ENCODE measurements at places on chromosomes 13 and 19.

- DNase-seq: no peak
These were observed 37.1 kb downstream of the TSHZ3 start for GRCh38 chr19:31312009-31312676.

DNA sequence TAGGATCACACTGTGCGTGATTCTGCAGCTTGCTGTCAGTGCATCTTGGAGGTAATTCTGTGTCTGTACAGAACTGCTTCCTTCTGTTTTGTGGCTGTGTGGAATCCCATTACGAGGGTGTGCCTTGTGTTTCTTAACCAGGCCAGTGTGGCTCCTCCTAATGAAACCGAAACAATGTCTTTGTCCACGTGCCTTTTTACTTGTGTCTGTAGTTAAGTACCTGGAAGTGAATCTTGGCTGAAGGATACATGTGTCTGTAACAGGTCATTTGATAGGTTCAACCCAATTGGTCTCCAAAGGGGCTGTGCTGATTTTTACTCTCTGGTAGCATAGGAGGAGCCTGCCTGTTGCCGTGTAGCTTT lies 13.1 kb downstream of the NOP53 start:
- DNase-seq: no peak

DNA sequence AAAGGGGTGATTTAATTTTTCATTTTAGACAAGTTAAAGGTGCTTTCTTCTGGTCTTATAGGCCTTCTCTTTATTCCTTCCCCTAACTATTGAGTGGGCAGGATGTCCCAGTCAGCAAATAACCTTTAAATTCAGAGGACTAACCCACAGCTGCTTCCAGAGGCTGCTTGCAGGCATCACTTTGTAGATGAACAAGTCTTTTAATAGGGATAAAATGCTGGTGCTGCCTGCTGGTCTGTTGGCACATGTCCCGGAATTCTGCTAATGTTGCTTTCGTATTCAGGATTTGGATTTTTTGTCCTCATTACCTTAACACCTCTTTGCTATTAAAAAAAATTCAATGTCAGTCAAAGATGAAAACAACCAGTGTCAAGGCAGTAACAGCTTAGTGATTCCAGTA lies 132.7 kb upstream of the KL start:
- no peak for DNase-seq

- DNase-seq: no peak
These were observed 121.2 kb upstream of the MLNR start for GRCh38 chr13:49098771-49099512.

DNA sequence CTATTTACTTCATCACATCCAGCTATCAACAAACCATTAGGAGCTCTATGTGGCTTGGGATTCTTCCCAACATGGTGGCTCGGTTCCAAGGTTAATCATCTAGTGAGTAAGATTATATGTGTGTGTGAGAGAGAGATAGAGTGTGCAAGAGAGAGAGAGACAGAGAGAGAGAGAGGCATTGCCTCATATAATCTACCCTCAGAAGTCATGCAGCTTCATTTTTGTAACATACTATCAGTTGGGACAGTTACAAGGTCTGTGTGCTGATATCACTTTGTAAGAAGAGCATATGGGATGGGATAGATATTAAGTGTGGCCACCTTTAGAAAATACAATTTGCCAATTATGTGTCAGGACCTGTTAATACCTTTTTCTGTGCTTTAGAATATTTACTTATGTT lies 104.1 kb downstream of the NDFIP2 start:
- no peak for DNase-seq

DNA sequence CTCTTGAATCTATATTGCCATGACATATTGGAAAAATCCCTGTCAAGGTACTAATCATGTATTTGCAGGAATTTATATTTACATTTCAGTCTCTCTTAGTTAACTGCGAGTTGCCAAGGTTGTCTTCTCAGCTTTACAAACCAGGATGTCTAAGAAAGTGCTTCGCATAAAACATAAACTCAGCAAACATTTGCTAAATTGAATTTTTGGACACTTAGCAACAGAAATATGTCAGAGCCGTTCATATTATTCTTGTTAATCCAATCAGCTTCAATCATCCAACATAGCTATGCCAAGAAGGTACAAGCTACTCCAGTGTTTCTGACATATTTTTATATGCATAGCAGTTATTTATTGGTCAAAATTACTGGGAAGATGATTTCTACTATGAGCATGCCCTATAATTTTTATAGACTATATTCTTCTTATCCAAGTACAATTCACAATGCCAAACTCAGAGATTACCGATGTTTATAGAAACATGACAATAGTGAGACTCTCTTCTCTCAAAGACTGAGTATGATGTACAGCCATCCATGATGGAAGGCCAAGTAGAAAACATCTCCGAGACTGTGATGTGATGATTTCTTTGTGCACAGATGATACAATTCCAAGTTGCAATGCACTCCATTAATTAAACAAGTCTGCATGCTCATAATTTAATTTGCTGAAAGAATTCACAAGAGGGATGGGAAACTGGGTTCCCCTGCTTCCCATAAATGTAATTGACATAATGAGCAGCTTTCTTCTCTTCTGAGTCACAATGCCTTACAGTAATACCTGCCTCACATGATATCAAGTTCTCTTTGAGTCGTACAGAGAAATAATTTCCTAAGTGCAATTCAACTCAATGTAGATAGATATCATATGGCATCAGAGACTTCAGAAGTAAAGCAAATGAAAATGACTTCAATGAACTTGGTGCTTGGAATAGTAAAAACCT lies 776.3 kb downstream of the EFNB2 start:
- no peak for DNase-seq

DNA sequence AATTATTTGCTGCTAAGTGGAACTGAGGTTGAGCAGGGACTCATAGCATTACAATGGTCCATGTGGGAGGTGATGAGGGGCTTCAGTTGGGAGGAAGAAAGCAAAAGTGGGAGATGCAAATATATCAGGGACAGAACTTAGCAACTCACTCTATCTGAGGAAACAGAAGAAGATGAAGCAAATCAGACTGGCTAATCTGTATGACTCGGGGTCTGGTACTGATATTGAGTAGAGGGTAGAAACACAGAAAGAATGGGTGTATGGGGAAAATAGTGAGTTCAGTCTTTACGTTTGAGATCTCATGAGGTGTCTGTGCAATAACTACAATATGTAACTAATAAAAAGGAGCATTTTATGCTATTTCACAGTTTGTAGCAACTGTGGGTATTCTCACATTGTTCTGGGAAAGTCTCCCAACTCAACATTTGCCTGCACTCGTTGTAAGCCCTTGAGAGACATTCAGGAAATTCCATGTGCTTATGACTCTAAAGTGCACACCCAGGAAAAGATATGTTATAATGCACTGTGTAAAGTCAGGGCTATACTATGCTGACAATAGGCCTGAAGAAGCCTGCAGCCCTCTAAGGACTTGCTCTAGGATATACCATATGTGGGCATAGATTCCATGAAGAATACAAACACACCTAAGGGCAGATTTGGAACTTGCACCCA lies 183.5 kb downstream of the SPRY2 start:
- DNase-seq: no peak

DNA sequence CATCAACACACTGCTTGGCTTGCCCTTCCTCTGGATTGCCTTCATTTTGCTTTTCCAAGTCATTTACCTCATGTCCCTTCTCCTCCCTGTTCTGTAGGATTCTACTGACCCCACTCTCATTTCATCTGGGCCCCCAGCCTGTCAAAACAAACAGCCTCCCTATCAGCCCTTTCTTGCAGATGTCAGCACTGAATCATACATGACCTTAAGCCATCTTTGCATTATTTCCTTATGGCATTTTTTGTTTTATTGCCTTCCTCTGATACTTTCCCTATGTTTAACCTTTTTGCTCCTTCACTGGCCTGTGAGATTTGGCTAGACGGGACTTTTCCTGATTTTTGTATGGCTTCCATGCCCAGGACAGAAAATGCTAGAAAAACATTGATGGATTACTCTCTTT lies 8.7 kb downstream of the LRCH1 start:
- DNase-seq: no peak

DNA sequence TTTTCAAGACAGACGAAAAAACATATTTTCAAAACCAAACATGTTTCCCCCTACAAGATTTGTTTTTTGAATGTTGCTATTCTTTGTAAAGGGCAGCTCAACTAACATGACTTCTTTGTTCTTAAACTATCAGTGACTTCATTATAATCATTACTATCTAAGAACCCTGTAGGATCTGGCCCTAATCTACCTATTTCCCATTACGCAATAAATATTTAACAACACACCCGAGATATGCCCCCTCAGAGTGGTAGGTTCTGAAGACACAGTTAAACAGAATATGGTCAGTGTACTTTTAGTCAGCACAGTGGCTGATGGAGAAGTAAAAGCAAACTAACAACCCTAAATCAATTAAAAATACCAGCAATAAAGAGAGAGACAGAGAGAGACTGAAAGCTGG lies 186.9 kb downstream of the DIAPH3 start:
- no peak for DNase-seq

DNA sequence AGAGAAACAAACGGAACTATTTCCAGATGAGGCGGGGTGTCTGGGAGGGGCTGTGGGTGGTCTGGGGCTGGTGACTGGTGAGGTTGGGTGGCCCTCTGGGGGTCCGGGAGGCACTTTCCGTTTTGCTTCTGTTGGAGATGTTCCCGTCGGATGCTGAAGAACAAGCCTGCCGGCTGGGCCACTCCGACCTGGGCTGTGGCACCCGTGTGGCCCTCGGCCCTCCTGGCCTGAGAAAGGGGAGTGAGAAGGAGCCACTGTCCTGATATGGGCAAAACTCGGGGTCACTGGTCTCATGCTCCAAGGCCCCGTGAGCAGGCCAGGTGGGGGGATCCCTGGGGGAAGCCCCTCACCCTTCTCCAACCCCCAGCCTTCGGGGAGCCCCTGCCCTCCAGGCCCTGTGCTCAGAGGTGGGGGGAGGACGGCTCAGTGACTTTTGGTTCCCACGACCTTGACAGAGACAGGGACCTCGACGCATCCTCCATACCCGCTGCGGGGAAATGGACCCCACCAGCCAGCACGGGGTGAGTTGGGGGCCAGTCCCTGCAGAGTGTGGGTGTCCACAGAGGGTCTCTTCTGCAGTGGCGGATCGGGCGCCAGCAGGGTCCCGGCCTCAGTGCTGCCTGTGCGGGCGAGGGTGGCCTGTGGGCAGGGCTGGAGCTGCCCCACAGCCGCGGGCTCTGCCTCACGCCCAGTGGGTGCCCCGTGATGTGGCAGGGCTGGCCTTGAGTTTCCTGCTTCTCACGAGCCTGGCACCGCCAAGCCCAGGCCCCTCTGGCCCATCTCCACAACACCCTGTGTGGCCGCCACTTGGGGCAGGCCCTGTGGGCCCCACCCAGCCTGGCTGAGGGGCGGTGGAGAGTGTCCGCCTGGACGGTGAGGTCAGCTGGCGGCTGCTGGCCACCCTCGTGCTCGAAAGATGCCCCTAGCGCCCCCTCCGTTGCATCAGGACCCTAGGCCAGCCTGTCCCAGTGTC lies 4.4 kb upstream of the TBXA2R start:
- DNase-seq: no peak

DNA sequence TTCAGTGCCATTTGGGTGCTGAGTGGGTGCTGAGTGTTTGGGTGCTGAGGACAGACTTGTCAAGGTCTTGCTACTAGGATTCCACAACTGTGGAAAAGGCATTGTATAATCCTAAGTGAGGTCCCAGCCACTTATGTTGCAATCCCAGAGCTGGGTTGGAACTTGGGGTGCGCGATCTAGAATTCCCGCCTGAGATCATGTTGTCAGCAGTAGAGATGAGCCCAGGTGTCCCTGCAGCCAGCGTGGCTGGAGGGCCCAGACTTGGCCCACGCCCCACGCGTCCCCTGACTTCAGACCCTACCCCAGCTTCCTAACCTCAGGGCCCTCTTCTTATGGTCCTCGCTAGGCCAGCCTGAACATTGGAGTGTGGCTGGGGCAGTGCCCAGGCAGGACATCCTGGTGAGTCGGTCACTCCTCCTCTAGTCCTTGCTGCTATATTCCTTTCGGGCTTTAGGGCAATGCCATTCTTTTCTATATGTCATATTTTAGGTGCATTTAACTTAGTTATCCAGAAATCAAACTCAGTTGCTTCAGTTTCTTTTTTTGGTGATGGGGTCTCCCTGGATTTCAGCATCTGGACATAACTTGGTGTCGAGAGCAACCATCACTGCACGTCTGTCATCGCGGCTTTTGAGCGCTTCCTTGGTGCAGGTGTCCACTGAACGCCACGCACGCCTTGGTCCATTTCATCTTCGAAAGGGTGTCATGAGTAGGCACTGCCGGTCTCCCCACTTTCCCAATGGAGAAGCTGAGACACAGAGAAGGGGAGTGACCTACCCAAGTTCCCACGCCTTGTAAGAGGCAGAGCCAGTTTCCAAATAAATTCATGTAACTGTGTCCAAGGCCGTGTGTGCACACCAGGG lies 46.4 kb upstream of the F7 start:
- DNase-seq: no peak

GRCh38 chr13:39879286-39880035 lies 224.0 kb downstream of the COG6 start:
- no peak for DNase-seq

DNA sequence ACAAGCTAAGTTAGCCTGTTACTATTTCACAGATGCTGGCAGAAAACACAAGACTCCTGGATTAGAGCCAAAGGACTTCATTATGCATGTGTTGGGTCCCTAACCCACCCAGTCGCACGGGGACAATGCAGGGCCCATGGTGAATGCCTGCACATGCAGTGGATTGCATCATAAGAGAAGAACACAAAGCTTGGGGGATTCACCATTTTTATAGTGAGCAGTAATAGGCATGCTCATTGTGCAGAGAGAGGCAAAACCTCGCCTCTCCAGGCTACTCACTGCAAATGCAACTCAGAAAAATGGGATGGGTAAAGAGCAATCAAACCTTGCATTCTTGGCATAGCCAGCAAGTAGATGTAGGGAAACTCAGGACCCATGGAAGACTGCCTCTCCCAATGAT lies 115.8 kb downstream of the DIAPH3 start:
- DNase-seq: no peak

- DNase-seq: no peak
These were observed 23.9 kb downstream of the ZDHHC20 start for GRCh38 chr13:21435231-21435630.

GRCh38 chr19:2750808-2751437 lies 11.1 kb upstream of the SLC39A3 start:
- no peak for DNase-seq

DNA sequence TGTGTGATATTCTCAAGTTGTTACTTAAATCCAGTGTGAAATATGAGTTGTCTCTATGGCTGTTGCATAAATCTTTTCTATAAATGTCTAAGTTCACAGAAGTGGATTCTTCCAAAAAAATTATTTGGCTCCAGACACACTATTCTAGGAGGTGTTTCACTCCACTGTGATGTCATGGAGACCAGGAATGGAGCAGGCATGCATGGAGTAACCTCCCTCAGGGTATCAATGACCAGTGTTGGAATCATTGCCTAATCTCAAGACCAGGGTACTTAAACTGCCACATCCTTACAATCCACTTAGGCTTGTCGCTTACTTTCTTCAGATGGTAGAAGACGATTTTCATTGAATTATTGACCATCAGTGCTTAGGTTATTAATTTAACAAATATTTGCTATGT lies 55.4 kb downstream of the LRRC63 start:
- DNase-seq: no peak

- no peak for DNase-seq
These were observed 47.8 kb upstream of the C1QTNF9 start for GRCh38 chr13:24261566-24261965.
